ENCODE measurements at places on chromosomes 7 and 10.

DNA sequence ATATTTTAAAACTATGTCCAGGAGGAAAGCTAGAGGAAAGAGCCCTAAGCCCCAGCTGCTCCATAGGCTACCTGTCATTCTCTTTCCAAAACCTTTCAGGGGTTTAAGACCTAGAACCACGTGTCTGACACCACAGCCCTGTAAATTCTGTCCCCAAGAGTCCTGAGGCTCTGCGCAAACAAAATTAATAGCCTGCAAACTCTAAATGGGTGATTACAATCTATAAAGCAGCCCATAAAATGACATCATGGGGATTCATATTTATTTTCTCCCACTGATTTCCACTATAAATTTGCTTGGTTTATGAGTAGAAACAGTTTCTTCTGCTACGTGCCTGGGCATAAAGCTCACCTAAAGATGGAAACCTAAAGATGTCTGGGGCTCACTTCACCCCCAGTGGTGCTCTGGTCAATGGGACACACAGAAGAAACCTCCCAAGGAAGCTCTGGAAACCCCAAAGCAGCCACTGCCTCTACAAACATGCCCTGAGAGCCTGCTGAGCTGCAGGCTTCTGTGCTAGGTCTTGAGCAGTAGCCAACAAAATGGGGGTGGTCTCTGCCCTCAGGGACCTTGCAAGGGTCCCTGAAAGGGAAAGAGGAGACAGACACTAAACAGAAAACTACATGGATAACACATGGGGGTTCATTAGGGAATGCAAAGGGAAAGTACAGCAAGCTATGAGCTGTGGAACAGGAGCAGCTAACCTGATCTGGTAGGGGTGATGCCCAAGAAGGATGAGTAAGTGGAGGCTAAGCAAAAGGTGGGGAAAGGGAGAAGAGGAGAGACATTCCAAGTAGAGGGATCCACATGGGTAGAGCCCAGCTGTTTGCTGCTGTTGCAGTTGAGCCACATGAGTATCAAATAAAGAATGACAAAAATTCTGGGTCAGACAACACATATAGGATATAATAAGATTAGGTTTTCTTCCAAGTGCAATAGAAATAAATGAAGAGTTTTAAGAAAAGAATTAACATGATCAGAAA, 331.7 kb downstream of the KCNMA1 start:
- DNase-seq, result no peak

GRCh38 chr7:39161903-39162302, 184.2 kb downstream of the POU6F2 start:
- no peak for DNase-seq

DNA sequence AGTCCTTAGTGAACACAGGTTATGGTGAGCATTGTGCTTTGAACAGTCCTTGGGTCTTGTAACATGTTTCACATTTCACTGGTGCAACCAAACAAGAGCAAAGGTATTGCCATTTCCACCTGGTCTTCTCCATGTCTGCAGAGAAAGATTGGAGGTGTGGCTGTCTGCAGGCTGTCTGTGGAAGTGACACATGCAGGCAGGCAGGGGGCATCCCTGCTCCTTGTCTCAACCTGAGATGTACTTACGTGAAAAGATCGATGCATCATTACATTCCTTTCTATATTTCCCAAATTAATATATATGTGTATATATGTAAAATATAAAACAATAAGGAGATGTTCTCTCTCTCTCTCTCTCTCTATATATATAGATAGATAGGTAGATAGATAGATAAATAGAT, 54.3 kb downstream of the LRRC18 start:
- peak; percentile 9 for DNase-seq

- DNase-seq, result no peak
Measured at GRCh38 chr10:97190450-97190849, 4.7 kb upstream of the SLIT1 start.

GRCh38 chr7:98286093-98286539, 4.6 kb downstream of the BRI3 start:
- no peak for DNase-seq

DNA sequence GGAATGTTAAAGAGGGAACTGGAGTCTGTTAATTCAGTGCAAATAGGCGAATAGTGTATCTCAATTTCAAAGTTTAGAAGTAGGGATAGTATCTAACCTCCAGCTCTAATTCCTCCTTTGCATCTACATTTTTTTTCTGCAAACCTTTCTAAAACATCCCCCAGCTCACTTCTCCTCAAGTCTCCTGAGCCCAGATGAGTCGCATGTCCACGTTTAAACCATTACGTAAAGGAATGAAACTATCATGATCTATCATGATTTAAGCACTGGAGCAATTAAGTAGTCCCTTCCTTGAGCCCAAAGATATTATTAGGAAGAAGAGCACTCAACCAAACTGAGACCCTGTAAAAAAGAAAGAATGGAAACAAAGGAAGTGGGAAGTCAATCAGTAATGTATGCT, 29.9 kb downstream of the GPR22 start:
- DNase-seq, result no peak
